ENCODE measurements at places on chromosomes 6 and 20. TPM values are rescaled to one million over a fixed set of nuclear protein-coding genes. Genes with fewer than 3 reads are reported as not detected.

The BHLHE23 gene
- total RNA-seq: not detected

GRCh38 chr6:100228437-100228833, 234.4 kb upstream of the MCHR2 start:
- DNase-seq: no peak

DNA sequence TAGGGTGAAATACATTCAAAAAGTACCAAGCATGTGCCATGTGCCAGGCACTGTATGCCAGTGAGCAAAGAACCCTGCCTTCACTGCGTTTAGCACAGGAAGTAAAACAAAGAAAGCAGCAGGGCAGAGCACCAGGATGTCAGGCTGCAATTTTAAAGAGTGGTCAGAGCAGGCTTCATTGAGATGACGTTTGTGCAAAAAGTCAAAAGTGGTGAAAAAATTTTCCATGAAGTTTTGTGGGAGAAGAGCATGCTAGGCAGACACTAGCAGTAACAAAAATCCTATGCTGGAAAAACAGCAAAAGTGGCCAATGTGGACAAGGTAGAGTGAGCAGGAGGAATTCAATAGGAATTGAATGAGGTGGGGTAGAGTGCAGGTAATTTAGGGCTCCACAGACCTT, 31.3 kb downstream of the AKIRIN2 start:
- DNase-seq: no peak

DNA sequence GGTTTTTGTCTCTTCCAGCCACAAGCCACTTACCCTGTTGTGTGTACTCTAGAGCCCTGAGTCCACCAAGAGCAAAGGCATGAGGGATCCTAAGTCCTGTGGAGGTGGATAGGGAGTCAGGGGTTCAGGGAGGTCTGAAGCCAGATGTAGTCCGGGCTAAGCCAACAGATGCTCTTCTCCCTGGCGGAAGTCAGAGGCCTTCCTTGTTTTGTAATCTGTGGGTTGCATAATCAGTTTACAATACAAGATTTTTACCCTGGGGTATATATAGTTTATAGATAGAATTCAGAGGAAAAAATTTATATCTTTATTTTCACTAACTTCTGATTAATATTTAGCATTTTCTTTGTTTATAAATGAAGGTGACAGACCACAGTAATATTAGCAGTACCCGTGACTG, 9.2 kb downstream of the LAMP5 start:
- no peak for DNase-seq

- DNase-seq: no peak
These were observed 17.4 kb upstream of the AKAP7 start for GRCh38 chr6:131117878-131118277.

DNA sequence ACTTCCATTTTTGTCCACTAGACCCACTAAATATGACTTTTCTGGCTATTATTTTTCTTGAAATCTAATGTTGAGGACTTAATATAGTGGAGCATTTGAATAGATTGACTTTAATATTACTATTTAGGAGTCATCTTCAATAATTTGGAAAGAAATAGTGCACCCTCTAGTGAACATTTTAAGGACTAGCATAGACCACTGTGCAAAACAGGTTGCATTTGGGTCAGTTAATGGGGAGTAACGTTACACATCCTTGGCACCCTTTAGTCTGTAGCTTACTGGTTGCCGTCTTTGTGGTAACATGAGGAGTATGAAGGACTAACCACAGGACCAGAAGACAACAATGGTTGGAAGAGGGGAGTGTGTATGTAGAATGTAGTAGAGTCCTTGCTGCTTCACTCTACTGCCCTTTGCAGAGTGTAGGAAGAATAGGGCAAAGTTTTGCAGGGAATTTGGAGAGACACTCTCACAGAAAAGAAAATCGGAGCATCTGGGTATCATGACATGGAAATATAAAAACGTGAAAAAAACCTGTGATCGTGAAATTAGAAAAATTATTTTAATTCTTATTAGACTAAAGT, 25.2 kb downstream of the RFPL4B start:
- DNase-seq: no peak

DNA sequence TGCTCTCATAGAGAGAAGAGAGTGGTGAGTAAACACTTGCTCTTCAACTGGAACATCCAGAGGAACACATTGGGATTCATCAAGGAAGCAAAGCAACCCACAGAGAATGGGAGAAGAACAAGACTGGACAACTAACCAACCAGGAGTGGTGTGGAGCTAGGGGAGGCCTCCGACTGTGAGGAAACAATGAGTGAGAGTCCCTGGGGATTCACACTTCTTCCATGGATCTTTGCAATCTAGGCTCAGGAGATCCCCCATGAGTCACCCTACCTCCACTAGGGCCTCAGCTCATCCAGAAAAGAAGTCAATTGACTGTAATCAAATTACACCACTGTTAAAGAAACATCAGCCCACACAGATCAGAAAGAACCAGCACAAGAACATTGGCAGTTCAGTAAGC, 42.3 kb upstream of the CLVS2 start:
- DNase-seq: no peak

DNA sequence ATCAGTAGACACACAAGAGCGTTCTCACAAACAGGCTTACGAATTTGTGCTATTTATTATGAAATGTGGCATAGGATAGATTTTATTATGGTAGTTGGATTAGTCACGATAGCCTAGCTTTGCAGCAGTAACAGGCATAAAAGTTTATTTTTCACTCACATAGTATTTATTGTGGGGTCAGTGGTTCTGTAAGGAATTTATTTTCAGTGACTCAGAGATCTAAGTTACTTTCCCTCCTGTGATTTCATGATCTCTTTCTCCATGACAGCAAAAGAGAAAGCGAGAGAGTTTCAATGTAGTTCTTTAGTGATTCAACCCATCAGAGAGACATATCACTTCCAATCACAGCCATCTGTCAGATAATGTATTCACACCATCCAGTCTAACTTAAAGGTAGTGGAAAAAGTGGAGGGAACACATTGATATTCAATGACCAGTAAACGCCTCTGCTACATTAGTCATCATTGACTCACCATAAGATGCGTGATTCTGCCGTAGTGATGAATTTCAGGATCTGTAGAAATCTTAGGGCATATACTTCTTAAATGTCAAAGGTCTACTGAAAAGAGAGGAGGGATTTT, 605.5 kb downstream of the HDGFL1 start:
- no peak for DNase-seq

The DUSP15 gene
- total RNA-seq: 0.27 TPM

GRCh38 chr6:10414756-10415616, at the start of gene TFAP2A:
Gene TFAP2A (minus strand): TSS chr6:10415074. CDS start chr6:10414991, 83 bp downstream.
- no peak for DNase-seq

The SLC24A3 gene
- total RNA-seq: 3.2 TPM

DNA sequence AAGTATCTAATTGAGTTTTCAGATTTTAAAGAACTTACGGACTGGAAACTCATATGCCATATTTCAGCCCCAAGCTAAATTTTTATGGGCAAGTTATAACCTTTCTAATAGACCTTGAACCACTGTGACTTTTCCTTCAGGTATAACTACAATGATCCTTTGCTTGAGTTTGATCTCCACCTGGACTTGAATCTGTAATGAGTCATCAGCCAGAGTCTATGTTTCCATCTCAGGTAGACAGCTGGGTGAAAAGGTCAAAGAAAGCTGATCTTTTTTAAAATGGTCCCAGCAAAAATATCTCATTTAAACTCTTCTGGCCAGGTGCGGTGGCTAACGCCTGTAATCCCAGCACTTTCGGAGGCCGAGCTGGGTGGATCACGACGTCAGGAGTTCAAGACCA, 88.4 kb upstream of the SGK1 start:
- DNase-seq: no peak

The CABLES2 gene
- total RNA-seq: 7.8 TPM

DNA sequence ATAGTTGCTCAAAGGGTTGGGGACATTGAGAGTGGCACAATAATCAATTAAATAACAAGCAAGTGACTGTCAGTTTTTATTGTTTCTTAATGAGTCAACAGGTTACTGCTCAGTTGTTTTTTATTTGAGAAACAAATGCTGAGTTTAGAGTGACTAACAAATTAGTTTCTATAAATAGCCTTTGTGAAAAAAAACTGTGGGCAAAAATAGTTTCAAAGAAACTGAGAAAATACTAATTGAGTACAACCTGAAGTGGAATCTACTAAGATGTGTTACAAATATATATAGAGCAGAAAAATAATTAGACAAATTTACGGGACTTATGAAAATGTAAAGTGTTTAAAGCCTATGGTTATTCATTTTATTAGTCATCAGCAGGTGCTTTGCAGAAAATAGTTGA, 22.3 kb downstream of the BEND6 start:
- no peak for DNase-seq

DNA sequence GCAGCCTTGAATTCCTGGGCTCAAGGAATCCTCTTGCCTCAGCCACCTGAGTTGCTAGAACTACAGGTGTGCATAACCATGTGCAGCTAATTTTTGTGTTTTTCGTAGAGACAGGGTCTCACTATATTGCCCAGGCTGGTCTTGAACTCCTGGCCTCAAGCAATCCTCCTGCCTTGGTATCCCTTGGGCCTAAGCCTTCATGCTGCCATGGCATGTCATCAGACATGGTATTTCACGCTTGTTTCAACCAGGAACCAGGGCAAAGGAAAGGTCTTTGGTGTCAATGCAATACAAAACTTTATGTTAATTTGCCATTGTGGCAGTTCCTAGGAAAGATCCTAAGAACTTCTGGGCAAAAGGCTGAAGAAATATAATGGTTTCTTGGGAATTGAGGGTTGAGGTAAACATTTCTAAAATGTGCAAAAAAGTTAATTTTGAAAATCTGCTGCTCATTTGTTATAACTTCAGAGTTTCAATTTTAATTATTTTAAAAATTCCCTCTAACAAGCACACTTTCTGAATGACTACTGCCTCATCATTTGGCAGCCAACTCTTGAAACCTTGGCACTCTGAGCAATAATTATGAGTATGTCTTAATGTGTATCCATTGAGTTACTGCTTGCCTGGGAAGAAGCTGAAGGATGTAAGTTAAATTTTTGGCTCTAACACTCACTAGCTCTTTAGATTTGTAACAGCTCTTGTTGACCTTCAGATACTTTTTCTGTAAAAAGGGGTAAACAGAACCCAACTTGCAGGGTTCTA, 154.1 kb downstream of the GJA10 start:
- no peak for DNase-seq

The C6orf141 gene
- total RNA-seq: 11.6 TPM

DNA sequence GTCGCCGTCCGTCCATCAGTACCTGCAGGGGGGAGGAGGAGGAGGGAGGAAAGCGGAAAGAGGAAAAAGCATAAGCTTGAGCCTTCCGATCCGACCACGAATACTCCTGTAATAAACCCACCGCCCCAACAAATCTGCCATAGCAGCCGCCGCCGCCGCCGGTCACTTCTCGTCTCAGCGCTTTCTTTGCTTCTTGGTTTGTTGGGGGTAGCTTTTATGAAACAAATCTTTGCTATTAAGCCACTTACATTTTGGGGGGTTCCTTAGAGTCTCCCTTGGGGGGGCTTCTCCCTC, 277 bp downstream of the ADGRB3 start:
- DNase-seq: no peak

- no peak for DNase-seq
These were observed 218.3 kb upstream of the DTNBP1 start for GRCh38 chr6:15881150-15881549.

The SLC26A8 gene
- 0.18 TPM for total RNA-seq

GRCh38 chr6:152575621-152576150, 61.5 kb downstream of the SYNE1 start:
- no peak for DNase-seq

DNA sequence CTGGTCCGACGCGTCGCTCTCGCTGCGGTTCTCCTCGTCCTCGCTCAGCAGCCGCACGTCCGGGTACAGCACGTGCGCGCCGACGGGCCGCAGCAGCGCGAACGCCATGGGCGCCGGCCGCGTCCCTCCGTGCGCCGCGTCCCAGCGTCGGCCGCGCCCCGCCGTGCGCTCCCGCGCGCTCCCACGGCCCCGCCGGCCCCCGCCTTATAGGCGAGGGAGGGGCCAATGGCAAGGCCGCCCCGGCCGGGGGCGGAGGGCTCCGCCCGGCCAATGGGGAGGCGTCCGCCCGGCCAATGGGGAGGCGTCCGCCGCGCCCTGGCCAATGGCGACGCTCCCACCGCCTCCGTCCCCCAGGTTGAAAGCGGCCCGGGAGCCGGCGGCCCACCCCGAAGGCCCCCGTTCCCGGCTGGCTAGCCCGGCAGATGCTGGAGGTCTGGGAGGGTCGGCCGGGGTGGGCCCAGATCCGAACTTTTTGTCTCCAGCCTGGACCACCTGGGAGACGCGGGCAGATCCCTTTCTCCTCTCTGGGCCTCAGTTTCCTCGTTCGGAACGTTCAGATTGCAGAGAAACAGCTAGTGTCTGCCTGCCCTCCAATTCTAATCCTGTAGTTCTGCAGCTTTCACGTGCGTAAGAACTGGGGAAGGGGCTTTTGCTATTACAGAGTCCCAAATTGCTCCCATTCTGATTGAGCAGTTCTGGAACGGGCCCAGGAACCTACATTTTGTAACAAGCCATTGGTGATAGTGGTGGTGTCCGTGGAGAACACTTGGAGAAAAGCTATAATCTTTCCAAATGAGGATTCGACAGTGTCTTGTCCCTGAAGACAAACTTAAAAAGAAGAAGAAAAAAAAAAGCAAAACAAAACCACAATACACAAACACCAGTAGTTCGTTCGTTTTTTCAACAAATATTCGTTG, at the start of gene TCF15:
TCF15 (minus strand) TSS at position 180 of the 917 bp plus-strand sequence; CDS start at position 108, 72 bp downstream.
- no peak for DNase-seq

DNA sequence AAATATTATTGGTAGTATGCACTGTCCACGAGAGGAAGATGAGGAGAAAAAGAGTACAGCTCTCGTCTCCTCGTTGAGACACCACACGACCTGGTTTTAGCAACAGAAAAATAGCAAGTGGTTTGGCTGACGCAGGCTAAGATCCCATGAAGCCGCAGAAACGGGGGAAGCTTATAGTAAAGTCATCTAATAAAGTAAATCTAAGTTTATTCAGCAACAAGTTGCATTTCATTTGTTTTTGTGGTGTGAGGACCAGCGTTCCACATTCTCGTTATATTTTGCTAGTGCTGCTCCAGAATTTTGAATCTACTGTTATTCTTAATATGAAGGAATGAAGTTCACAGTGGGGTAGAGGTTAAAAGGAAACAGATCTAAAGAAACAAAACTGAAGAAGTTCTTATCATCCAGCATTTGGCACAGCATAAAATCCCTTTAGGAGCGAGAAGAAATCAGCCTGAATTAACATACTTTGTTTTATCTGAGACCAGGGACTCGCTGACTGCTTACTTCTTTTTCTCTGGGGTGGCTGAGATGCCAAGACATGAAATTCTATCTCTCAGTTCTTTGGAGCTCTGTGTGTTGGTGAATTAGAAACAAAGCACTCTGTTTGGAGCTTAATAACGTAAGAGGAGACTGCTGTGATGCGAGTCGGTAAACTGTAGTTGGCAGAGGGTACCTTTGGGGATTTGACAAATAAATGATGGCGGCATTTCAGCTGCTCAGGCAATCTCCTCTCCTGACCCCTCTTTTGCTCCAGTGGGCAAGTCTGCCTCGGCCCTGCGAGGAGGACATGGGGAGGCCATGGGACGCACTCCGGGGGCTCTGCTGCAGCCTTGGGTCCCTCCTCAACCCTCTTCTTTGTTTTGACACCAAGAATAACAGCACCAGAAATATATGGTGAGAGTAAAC, 24.9 kb upstream of the IRF4 start:
- DNase-seq: no peak

DNA sequence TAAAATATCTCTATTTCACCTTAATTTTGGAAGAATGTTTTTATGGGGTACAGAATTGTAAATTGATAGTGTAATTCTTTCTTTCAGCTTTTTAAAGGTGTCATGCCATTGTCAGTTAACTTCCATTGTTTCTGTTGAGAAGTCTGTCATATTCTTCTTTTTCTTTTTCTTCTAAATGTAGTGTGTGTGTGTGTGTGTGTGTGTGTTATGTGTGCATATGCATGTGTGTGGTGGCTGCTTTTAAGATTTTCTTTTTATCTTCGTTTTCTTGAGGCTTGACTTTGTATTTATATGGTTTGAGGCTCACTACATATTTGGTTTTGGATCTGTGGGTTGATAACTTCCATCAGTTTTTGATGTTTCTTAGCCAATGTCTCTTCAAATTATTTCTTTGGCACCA, 176.5 kb downstream of the OGFRL1 start:
- DNase-seq: no peak

The TREM2 gene
- total RNA-seq: 0.27 TPM
